ENCODE measurements at places on chromosomes 4 and X.
A peak's percentile ranks its signal among the peaks of the same experiment; 100 is the strongest.

DNA sequence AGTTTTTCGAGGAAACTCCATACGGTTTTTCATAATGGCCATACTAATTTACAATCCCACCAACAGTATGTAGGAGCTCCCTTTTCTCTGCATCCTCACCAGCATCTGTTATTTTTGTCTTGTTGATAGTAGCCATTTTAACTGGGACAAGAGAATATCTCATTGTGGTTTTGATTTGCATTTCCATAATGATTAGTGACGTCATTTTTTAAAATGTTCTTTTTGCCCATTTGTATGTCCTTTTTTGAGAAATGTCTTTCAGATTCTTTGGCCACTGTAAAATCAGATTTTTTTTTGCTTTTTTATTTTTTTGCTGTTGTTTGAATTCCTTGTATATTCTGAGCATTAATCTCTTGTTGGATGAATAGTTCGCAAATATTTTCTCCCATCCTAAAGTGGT lies 243.9 kb downstream of the TRIML1 start:
- DNase-seq = no peak

- no peak for DNase-seq
Measured at GRCh38 chr4:78227411-78228057, 170.4 kb downstream of the FRAS1 start.

DNA sequence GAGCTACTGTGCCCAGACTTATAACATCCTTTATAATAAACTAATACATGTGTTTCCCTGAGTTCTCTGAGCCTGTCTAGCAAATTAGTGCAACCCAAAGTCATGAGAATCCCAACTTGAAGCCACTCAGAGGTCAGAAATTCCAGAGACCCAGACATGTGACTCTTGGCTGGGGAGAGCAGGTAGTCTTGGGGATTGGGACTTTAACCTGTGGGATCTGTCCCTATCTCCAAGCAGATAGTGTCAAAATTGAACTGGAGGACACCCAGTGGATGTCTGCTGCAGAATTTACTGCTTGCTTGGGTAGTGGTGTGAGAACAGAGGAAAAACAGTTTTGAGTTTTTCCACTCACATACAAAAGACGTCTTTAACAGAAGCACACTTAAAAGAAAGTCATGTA lies 26.4 kb downstream of the ELOVL6 start:
- no peak for DNase-seq

GRCh38 chr4:176357359-176358082 lies 37.8 kb downstream of the SPCS3 start:
- DNase-seq = peak; percentile 67

DNA sequence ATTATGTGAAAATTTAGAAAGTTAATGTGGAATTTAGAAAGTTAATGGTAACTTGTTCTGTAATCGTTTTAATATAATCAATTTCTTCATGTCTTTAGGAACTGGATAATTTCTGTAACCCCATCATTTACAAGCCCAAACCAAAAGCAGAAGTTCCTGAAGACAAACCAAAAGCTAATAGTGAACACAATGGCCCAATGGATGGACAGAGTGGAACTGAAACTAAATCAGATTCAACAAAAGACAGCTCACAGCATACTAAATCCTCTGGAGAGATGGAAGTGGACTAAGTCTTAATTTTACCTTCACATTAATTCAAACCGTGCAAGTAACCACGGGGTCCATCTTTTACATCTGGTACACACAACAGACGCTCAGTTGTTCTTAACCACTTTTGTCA lies 48.1 kb upstream of the PLK4 start:
- no peak for DNase-seq

Data from EH (cell line).